Activated T-cell treated with anti-CD3 and anti-CD28 coated beads for 1 hour (primary cell): ENCODE measurements at places on chromosomes 6 and 20.

DNA sequence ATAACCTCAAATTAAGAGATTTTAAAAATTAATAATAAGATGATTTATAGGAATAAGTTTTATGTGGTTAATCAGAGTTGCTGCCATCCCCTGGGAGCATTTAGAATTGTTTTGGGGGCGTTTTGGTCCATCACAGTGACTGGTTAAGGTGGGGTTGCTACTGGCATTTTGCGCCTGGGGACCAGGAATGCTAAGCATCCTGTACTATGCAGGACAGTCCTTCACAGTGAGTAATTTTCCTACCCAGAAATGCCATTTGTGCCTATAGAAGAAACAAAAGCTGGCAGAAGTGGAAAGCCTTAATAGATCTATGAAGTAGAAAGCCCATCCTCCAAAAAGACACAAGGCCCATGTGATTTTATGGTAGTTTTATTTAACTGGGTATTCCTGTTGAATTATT is 118.0 kb downstream of the ANKS1A start:
- no peak for DNase-seq

- DNase-seq, result peak; percentile 23
These were observed 2.0 kb upstream of the VARS1 start for GRCh38 chr6:31797588-31797987.

DNA sequence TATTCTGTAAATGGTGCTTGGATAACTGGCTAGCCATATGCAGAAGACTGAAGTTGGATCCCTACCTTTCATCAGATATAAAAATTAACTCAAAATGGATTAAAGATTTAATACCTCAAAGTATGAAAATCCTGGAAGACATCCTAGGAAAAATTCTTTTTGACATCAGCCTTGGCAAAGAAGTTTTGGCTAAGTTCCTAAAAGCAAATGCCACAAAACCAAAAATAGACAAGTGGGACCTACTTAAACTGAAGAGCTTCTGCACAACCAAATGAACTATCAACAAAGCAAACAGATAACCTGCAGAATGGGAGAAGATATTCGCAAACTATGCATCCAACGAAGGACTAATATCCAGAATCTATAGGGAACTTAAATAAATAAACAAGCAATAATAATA is 60.3 kb upstream of the RIPPLY2 start:
- DNase-seq, result no peak

DNA sequence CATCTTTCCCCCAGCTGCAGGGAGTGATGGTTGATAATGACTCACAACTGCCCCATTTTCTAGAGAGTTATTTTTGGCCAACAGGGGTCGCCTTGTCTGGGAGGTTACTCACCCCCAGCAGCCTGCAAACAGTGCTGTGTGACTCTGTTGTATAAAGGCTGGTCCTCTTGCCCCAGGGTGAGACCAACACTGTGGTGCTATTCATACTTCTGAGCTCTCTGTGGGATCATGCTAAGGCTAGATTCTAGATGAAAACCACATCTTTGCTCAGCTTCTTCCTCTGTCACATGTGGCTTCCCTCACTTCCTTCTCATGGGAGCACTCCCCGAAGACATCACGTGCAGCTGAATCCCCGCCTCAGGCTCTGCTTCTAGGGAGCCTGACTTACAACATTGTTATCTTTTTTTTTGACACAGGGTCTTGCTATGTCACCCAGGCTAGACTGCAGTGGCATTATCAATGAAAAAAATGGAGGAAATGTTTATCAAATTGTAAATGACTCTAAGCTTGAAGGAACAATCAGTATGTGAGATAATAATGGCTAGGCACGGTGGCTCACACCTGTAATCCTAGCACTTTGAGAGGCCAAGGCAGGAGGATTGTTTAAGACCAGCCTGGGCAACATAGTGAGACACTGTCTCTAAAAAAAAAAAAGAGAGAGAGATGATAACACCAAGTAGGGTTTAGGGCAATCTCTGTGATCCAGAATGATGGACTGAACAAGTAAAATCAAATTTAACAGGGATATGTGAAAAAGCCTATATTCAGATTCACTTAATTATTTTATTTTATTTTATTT is 55.7 kb upstream of the SLC23A2 start:
- peak; percentile 55 for DNase-seq

DNA sequence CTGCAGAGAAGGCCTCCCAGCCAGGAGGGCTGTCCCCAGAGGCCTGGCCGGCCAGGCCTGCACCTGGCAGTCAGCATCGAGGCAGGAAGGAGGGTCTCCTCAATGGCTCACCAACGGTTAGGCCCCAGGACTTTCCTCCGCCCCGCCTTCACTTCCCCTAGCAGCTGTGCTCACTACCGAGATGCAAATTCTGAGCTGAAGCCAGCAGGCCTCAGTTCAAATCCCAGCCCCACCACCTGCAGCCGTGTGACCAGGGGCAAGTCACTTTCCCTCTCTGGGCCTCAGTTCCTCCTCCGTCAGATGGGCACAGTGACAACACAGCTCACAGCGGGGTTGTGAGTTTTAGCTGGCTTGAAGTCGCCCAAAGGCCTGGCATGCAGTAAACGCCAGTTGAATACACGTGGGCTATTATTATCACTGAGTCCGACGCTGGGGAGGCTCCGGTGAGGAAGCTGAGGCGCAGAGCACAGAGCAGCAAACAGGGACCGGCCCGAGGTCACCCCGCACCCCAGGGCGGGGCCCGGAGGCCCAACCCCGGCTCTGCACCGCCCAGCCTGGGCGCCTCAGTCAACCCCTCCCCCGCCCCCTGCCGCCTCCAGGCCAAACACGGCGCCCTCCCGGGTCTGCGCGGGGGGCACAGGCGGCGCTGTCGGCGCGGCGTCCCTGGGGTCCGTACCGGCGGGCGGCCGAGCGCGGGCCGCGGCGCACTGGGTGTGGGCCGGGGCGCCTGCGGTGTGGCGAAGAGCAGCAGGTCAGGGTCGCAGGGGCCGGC is 671 bp downstream of the E2F1 start:
- DNase-seq, result no peak

- no peak for DNase-seq
These were observed 136.2 kb downstream of the GMPR start for GRCh38 chr6:16374461-16375200.

DNA sequence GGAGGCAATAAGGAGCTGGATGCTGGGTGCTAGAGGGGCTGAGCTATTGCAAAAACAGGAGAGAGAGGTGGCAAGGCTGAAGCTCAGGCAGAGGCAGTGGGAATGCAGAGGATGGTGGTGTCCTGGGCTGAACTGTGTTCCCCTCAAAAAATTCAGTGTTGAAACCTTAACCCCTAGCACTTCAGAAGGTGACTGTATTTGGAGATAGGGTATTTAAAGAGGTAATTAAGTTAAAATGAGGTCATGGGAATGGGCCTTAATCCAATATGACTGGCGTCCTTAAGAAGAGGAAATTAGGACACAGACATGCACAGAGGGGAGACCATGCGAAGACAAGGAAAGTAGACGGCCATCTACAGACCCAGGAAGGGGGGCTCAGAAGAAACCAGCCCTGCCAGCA is 11.5 kb upstream of the MMP9 start:
- no peak for DNase-seq

DNA sequence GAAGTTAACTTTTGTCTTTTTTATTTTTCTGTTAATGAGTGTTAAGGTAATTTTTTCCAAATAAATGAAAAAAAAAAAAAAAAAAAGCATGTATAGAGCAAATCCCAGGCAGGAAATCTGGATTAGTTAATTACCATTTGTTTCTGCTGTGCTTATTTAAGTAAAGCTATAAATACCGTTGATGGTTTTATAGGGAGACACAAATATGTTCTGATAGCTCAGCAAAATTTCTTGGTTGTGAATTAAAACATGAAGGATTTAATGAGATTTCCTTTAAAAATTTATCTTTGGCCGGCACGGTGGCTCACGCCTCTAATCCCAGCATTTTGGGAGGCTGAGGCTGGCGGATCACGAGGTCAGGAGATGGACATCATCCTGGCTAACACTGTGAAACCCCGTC is 189.4 kb downstream of the CD109 start:
- DNase-seq, result no peak
